RPMI7951 (cell line): ENCODE measurements at places on chromosomes 4 and X. TPM values are rescaled to one million over a fixed set of nuclear protein-coding genes. Genes with fewer than 3 reads are reported as not detected.

MAMLD1 gene
- total RNA-seq = 3.4 and 5.2 TPM in 2 replicates

ITIH6 gene
- total RNA-seq = 1.2 TPM in 2 replicates

DNA sequence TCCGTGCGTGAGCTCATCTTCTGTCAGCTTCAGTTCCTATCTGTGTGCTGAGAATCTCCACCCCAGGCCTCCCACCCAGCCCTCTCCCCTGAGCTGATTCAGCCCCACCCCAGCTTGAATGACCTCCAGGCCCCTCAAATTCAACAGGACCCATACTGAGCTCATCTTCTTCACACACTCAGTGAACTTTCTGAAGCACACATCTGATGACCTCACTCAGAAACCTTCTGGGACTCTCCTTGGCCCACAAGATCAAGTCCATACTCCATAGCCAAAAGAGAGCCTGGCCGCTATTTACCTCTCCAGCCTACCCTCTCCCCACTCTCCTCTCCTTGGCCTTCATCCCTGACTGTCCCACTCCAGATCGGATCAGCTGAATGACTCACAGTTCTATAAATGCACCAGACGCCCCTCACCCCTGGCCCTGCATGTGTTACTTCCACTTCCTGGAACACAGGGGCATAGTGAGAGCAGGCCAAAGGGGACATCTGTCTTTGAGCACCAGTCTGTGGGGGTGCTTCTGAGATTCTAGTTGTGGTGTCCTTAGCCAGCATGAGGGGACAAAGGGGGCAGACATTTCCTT is 62.5 kb downstream of the PJA1 start:
- no peak for DNase-seq

DNA sequence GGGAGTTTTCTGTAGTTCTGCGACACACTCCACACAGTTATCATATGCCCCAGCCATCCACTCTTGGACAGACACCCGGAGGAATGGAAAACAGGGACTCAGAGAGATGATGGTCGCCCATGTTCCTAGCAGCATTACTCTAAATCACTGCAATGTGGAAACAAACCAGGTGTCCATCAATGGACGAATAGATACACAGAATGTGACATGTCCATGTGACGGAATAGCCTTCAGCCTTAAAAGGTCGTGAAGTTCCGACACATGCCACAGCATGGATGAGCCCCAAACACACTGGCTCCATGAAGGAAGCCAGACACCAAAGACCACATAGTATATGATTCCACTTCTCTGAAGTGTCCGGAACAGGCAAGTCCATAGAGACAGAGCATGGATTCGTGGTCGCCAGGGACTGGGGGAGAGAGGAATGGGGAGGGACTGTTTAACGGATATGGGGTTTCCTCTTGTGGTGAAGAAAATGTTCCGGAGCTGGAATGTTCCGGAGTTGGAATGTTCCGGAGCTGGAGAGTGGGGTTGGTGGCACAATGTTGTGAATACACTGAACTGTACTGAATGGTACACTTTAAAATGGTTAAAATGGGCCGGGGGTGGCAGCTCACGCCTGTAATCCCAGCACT is 28.7 kb upstream of the AFAP1 start:
- DNase-seq = no peak

DNA sequence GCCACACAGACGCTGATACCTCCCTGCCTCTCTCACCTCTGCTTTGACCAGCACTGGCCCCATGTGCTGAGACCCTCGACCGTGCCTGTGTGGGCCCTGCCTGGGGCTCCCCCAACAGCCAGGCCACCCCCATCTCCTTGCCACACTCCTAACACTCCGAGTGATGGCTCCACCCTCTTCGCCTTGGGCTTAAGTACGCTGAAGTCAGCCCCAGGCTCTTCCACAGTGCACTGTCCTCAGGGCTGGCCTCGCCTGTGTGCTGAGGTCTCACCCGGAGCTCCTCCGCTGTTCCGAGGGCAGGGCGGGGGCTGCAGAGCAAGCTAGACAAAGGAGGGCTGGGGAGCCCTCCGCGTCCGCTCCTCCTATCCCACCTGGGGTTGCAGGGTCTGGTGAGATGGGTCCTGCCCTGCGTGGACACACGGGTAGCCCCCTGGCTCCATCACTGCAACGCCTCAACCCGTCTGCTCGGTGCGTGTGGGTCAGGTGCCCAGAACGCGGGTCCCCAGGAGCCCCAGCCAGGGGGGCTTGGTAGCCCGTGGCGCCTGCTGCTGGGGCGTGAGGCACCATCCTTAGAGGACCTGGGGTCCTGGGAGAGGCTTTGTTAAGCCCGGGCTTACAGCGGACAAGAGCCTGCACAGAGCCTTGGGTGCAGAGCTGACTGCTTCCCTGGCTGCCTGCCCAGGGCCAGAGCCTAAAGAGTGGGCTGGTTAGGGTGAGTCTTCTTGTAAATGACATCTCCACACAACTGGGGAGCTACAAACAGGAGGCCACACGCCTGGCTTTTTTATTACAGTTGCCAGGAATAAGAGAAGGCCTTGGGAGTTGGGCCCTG is 42.6 kb upstream of the NKX1-1 start:
- DNase-seq = no peak

DNA sequence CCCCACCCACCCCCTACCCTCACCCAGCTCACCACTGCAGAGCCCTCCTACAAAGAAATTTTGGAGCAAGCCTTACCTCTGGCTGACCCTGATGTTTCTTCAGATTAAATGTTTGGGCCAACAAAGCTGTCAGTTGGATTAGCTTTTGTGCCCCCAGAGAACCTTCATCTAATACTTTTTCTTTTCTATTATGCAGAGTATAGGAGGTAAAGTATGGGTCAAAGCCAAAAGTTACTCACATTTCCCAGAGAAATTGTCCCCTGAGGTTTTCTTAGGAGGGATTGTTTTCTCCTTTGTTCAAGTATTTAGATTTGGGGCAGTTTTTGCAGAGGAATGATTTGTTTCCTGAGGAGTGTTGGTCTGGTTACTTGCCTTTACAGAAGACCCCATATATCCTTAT is 69.5 kb downstream of the AASDH start:
- no peak for DNase-seq

DNA sequence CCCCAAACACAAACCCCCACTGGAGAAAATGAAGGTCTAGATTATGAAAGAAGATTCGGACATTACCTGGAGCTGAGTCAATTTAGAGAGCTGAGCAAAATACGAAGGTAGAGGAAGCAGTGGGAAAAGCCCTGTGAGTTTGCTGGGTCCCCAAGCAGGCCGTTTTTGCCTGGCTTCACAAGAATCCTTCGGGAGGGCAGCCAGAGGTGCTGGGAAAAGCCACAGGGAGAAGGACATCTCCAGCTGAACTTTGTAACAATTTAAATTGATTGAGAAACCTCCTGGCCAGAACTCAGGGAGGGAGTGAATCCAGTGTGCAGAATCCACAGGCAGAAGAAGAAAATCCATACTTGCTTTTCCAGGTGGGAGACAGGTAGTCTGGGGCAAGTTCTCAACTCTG is 319.1 kb upstream of the CT83 start:
- no peak for DNase-seq
